Cardiac septum (tissue), 1 donor: ENCODE measurements at places on chromosomes 7 and 10.

- no peak for DNase-seq
These were observed 104.1 kb downstream of the LHPP start for GRCh38 chr10:124565565-124566221.

DNA sequence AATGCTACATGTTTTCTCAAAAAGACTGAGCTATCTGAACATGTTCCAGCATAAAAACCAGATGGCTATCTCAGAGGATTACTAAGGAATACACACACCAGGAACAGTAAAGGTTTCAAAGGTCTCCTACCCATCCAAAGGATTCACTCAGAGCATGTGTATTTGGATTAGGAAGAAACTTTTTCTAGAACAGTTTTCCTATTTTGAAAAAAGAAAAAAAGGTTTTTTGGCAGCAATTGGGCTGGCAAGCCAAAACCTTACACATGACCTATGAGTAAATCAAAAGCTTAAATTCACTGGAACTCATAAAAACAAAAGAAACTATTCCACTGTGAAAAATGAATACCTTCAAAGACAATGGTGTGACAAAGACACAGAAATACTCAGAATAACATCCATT is 9.6 kb downstream of the TPK1 start:
- no peak for DNase-seq

- no peak for DNase-seq
These were observed 322.6 kb downstream of the GRID1 start for GRCh38 chr10:86044029-86044428.

DNA sequence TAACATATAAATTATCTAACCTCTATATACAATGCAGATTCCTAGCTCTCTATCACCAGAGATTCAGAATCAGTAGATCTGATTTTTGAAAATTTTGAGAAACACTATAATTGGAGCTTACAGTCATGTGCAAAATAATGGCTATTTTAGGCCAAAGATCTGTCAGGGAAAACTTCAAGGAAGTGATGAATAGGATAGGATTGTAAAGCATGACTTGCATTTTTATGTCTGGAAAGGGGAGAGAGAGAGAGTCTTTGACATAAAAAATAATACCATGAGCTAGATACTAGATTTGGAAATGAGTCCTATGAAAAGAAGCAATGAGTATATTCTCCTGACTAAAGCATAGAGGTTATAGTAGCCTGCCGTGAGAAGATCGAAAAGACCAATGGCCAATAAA is 181.1 kb downstream of the SDHAF3 start:
- DNase-seq = no peak

DNA sequence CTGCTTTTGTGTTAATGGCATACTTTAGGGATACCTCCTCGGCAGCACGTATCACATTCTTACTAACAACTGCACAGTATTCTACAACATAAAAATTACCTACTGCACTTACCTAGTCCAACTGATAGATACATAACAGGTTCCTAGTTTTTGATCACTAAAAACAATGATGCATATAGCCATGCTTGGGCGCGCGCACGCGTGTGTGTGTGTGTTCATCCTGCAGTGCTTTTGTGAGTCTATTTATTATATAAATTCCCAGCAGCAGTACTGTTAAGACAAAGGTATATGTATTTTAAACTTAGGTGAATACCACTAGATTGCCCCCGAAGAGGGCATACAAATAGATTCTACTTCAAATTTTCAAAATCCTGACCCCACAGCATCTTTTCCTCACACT is 181.4 kb downstream of the ELMO1 start:
- DNase-seq = no peak

- DNase-seq = no peak
These were observed 86.7 kb upstream of the ADRB1 start for GRCh38 chr10:113957013-113957412.

- DNase-seq = no peak
These were observed 205.7 kb upstream of the NPSR1 start for GRCh38 chr7:34452363-34452762.

- no peak for DNase-seq
These were observed 65.3 kb downstream of the HOXA1 start for GRCh38 chr7:27030393-27031050.
